ENCODE measurements at places on chromosomes 5 and 9.

- no peak for DNase-seq
Measured at GRCh38 chr5:79518718-79519117, 4.8 kb upstream of the HOMER1 start.

DNA sequence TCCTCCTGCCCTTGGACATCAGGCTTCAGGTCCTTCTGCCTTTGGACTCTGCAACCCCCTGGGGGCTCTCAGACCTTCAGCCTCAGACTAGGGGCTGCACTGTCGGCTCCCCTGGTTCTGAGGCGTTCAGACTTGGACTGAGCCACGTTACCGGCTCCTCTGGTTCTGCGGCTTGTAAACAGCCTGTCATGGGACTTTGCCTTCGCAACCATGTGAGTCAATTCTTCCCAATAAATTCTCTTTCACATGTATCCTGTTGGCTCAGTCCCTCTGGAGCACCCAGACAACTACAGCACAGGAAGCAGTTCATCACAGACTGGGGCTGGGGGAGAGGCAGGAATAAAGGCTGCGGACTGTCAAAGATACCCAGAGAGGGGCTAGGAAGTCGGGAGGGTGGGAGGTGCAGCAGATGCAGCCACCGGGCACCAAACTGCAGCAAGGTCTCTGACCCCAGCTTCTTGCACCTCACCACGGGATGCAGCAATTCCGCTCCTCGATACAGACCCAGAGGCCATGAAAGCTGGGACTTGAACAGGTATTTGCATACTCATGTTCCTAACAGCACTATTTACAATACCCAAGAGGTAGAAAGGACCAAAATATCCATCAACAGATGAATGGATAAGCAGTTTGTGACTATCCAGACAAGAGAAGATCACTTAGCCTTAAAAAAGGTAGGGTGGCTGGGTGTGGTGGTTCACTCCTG is 100.8 kb downstream of the COL23A1 start:
- no peak for DNase-seq

DNA sequence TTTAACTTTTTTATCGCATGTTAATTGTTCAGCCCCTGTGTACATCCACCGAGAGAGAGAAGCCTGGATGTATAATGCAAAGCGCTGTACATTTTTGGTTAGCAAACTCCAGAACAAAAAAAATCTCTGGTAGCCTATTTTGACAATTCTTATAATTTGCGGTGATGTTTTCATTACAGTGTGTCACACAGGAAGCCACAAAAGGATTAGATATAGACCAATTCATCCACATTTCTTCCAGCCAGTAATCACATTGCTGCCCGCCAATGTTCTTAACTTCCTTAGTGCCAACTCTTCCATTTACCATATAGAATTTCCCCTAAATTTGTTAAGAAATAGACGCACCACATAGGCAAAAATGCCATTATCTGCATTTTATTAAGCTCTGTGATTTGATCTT is 435.6 kb downstream of the EFNA5 start:
- no peak for DNase-seq

DNA sequence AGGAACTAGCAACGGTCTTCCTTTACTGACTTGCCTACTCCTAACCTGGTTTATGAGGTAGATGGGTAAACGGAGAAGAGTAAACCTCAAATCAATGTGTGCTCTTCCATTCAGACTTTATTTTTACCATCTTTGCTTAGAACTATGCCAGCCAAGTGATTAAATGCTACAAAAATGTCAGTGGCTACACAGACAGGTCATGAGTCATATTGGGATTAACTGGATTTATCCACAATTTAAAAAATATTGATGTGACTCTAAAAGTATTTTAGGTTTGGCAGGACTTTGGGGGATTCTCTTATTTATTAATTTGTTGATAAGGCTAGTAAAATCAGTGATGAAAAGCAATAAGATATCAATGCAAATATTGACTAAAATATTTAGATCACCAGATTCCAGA is 275.0 kb downstream of the PLK2 start:
- DNase-seq, result no peak
